Epithelial cell of alveolus of lung (primary cell): ENCODE measurements at places on chromosomes 7 and 10. TPM values are rescaled to one million over a fixed set of nuclear protein-coding genes. Genes with fewer than 3 reads are reported as not detected.

PRRT4 gene
- 0.16 TPM in 1 of 2 replicates, not detected in the other for total RNA-seq

KIAA1549 gene
- 1.9 and 2.1 TPM in 2 replicates for total RNA-seq

INTS15 gene
- total RNA-seq: 19.0 and 23.3 TPM in 2 replicates

SEMA4G gene
- total RNA-seq: 2.8 and 6.1 TPM in 2 replicates

IDI2 gene
- total RNA-seq: not detected in 2 replicates

SLC25A13 gene
- total RNA-seq: 7.5 and 16.0 TPM in 2 replicates
